H1 (cell line): ENCODE measurements at places on chromosomes 1 and 21. TPM values are rescaled to one million over a fixed set of nuclear protein-coding genes. Genes with fewer than 3 reads are reported as not detected.

DNA sequence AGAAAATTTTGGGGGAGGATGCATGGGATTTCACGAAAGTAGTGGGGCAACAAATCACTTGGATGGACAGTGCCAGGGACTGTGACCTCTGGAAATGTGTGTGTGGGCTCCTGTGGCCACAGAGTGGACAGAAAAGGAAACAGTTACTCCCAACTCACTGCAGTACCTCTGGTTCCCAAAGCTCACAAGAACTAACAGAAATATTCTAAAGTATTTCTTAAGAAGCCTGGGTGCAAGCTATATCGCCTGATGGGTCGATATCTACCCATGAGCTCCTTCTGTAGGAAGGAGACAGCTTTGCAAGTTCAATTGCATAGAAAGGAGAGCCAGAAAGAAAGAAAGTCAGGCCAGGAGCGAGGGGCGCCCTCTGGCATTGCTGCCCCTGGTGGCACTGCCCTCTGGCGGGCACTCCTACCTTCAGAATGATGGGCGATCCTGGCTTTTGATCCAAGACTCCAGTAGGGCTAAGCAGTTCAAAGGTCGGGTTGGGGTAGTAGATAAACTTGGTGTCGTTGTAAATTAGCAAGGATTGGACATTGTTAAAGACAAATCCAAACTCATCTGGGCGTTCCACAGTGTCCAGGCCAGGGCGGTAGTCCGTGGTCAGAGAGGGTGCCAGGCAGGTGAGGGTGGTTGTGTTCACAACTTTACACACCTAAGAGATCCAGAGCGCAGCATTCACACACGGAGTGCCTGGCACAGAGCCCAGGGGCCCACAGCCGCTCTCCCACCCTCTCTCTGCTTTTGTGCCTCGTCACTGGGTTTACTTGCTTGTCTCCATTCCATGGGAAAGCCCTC lies 134.7 kb upstream of the CD34 start:
- no peak for DNase-seq

- no peak for DNase-seq
Observed at GRCh38 chr1:8197493-8198282, 120.2 kb upstream of the SLC45A1 start.

- DNase-seq, result no peak
Observed at GRCh38 chr1:78728359-78728758, 78.7 kb downstream of the IFI44 start.

Gene WDR64
- not detected in 2 replicates for total RNA-seq

DNA sequence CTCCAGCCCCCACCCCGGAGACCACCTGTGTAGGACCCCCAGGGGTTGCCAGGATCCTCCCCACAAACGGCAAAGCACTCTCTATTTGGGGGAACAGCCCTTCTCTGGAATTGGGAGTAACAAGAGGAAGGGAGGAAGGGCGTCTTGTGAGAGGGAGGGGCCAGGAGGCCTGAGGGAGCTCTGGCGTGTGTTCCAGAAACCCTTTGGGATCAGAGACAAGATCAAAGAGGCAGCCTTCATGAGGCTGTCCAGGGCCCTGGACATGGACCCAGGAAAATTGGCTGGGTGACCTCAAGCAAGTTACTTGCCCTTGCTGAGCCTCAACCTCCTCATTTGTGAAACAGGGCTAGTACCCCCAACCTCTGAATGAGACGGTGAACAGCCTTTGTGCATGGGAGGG lies 18.1 kb upstream of the ECE1 start:
- DNase-seq, result no peak
